D721Med (cell line): ENCODE measurements at places on chromosomes 12 and 14.

DNA sequence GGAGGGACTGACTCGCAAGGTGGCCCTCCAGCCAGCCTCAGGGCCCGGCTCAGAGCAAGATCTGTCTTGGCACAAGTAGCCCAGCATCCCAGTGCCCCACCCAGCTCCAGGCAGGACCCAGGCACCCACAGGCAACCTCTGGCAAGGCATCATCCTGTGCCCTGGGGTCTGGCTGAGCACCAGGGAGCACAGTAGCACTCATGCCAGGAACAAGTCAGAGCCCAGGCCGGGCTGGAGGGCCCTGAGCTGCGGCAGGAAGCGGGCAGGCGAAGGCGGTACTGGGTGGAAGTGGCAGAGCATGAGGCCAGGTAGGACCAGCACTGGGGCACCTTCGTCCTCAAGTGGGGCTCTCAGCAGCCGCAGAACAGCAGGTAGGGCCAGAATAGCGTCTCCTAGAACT lies 5.2 kb upstream of the DIO3 start:
- DNase-seq: no peak

- no peak for DNase-seq
Measured at GRCh38 chr12:119665164-119665929, 2.6 kb upstream of the PRKAB1 start.

DNA sequence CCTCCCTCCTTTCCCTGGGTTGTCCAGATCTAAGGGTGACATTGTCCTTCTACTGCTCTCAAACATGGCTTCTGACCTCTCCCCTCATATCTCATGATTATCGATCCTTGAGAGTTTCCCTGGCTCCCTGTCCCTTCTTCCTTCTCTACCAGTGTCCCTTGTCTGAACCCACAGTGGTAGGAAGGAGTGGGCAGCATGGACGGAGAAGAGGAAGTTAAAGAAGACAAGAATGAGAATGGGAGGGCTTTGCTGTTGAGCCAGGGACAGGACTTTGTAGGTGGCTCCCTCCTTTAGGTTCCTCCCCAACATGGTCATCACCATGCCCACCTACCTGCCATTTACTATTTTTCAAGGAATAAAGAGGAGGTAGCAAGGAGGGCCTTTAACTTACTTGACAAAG lies 166.7 kb downstream of the TMEM117 start:
- DNase-seq: no peak

DNA sequence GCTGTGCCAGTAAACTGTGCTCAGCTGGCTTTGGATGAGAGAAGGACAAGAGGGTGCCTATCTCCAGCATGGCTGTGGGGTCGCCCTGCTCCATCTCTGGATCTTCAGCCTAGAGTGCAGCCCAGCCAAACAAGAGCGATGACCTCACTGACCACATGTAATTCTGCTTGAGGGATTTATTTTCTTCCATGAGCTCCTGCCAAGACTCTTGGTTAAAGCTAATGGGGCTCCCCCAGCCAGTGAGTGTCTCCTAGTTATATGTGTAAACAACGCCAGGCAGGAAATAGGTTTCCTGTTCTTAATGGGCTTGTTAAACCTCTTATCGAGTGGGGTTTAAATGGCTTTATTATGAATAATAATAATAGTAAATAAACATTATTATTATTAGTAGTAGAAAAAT lies 397.2 kb downstream of the NRXN3 start:
- DNase-seq: no peak

DNA sequence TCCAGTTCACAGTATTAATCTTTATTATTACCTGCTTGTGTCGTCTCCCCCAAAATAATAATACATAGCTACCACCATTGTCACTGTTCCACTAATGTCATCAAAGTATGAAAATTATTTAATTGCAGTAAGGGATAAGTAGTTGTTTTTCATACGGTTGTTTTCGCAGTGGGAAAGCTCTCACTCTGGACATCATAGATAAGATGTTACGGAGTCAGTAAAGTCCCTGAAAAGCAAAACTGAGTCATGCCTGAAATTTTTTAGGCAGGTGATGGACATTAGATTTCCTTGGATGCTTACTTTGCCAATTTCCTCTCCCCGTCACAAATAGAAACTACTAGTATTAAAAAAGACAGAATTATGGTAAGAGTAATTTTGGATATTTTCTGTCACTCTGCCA lies 13.2 kb downstream of the PNP start:
- no peak for DNase-seq

- no peak for DNase-seq
Measured at GRCh38 chr12:24533716-24534352, 415.1 kb downstream of the BCAT1 start.

GRCh38 chr12:84512751-84513150 lies 399.8 kb downstream of the SLC6A15 start:
- no peak for DNase-seq

- no peak for DNase-seq
Measured at GRCh38 chr12:49440035-49440434, 72.8 kb downstream of the SPATS2 start.

DNA sequence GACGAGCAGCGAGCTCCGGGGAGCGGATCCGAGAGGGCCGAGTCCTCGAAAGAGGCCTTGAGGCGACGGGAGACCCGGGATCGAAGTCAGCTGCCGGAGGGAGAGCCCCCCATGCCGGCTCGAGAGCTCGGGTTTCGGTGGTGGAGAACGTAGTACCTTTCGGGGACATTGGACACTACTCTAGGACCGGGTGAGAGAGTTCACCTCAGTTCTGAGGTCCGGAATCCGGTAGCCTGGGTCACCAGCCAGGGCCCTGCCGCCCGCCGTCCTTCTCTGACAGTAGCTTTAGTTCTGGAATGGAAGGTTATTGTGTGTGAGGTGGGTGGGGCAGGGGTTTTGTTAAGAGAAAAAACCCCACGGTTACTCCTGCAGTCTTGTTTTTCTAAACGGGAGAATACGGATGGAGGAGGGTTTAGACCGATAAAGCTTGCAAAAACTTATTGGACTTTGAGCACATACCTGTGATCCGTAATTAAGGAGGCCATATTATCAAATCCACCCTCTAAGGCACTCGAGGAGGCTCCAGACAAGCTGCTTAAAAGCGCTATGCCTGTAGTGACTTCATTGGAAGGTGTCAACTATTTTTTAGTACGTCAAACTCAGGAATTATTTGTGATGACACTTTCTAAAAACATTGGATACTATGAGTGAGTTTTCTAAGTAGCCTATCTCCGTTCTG lies 765 bp downstream of the SCYL2 start:
- DNase-seq: no peak

DNA sequence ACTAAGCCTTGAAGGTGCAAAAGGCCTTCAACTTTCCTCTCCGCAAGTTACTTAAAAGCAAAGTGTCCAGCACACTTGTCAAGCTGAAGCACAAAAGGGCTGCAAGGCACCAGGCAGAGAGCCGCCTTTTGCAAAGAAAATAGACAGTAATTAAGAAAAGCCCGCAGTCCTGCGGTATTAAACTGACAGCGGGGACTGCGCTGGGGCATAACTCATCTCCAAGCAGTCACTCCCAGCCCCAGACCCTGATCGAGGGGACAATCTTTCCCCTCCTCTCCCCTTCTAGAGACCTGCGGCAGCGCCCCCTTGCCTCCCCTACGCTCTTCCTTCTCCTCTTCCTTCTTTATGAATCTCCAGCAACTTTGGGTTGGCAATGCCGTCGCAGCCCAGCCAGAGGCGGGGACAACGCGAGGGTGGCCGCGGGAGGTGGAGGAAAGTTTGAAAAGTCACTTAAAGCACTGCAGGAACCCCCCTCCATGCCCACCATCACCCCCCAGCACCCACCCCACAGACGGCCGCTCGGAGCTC lies 200.9 kb upstream of the CAND1 start:
- DNase-seq: no peak

GRCh38 chr14:72591391-72591790 lies 302.5 kb downstream of the DPF3 start:
- DNase-seq: no peak

- DNase-seq: no peak
Measured at GRCh38 chr14:90253826-90254225, 2.5 kb upstream of the PSMC1 start.

- DNase-seq: no peak
Measured at GRCh38 chr12:5912437-5913334, 32.4 kb downstream of the ANO2 start.

DNA sequence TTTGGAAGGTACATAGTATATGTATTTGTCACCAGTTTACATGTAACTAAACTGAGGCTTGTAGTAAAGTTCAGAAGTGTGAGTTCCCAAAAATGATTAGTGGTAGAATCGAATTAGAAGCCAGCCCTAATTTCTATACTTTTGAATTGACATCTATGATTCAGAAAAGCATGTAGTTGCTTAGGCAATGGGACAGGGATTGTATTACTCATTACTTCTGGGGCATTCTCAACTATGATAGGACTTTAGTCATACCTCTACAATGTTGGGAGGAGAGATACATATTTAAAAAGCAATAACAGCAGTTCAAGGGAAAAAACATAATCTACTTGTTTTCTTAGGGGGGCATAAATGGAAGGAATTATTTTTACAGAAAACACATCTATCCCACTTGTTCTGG lies 277.9 kb upstream of the E2F7 start:
- DNase-seq: no peak

DNA sequence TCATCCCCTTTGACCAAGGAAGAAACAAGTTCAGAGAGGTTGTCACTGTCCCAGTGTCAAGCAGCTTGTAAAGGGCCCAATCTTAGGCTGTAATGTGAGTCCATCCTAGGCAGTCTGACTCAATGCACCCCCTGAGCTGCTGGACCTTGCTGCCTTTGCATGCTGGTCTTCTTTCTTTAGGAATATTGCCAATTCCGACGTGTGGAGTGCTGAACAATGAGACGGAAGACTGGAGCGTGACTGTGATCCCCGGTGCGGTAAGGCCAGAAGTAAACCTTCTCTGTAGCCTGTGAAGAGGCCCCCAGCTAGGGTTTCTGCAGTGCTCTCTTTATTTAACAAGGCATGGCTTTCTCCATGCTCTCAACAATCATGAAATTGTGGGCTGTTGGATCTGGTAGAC lies 963 bp downstream of the TCTN2 start:
- DNase-seq: no peak

DNA sequence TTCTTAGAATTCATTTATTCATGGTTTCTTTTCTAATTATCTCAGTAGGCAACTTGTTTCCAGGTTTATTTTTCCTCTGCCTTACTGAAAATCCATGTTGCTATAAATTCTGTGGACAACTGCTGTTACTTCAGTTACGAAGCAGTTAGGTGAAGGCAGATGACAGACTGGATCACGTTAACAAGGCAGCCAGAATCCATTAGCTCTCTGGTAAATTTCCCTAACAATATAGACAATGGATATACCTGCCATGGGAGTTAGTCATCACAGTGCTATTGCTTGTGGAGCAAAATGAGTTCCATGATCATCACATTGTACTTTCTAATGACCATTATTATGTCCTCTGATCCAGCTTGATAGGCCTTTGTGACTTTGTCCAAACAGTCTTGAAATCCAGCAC lies 291.5 kb downstream of the NELL2 start:
- DNase-seq: no peak

DNA sequence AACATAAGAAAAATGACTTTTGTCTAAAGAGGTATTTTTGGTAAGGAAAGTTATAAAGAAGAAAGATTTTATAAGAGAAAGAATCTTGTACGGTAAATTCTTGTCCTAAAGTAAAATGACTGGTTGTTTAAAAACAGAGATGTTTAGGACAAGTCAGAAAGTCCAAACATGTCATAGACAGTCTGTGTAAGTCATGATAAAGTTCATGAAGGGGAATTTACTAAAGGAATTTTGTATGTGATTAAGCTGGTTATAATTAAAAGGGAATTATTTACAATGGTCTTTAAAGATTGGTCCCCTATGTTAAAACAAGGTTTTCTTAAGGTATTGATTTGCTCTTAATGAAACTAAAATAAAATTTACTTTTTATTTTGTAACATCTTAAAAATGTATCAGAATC lies 269.4 kb upstream of the CCDC196 start:
- no peak for DNase-seq

DNA sequence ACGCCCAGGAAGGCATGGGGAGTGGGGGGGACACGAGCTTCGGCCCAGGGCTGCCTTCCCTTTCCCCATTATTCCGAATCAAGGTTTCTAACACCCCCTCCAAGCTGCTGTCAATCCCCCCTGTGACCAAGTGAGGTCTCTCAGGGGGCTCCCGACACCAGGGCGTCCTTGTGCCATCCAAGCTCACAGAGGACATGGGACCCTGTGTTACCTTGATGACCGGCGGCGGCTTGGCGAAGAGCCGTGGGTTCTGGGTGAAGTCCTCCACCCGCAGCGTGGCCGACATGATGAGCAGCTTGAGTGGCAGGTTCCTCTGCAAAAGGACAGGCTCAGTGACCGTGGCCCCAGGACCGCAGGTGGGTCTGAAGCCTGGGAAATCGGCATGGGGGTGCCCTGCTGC lies 20.3 kb downstream of the DHX37 start:
- no peak for DNase-seq

GRCh38 chr12:51323317-51323960 lies 535 bp downstream of the BIN2 start:
- DNase-seq: no peak

DNA sequence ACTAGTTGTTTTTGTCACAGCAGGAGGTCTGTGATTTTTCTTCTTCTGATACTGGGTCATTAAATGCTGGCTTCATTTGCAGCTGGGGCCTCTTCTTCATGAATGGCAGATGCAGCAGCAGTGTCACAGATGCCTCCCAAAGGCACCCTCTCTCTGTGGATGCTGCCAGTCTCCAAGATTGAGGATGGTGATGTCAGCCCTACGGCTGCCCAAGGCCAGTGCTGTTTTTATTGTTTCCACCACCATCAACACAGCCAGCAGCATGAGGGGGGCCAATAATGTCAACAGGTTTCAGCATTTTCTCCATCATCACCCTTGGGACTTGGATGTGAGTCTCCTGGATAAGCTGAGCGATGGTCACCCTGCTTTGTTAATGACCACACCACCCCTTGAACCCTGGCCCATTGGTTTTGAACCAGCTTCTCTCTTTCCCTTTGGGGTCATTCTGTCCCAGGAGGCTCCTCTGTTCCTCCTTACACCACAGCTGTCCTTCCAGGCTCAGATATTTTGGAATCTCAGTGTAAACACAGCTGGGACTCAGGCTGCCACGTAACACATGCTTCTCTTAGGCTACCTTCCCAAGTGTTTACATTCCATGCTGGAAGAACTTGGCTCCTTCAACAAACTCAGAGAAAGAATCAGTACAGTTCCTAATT lies 151.7 kb upstream of the DDHD1 start:
- DNase-seq: no peak

DNA sequence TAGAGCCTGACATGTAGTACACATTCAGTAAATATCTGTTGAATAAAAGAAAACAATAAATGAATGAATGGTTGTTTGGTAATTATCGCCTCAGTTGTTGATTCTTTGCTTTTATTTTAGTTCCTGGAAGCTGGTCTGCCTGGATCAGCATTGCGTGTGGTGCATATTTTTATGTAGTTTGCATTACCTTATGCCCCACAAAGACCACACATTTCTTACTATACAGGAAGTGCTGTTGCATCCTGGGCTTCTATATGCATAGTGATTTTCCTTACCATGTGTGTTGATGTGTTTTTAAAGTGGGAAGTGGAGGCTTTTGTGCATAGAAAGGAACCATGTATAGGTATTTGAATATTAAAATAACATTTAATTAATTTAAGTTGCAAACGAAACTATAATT lies 43.6 kb downstream of the DYRK2 start:
- no peak for DNase-seq
